ENCODE measurements at places on chromosomes 3 and 15.

DNA sequence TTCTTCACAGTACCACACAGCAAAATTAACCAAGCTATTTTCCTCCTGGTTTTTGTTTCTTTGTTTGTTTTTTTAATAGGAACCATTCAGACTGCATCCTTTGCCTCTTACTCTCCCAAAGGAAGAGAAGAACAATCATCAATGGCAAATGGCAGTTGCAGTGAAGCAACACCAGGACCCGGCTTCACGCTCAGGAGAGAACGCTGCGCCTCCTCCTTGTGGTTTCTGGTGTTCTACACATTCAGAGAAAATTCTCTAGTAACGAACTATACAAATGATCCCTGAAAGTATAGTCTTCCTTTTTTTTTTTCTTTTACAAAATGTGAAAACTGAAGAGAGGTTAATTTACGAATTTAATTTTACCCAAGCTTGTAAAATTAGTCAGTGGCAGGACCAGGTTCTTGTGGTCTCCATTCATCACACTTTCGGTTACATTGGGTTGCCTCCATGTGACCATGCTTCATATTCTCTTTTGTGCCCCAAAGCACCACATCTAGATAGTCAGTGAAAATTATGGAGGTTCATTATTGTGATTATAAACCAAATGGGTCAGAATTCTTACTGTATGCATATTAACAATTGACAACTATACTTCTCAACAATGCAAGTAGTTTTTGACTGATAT is 10.6 kb upstream of the MINDY2 start:
- no peak for DNase-seq

GRCh38 chr3:88809993-88810392 is 297.4 kb upstream of the EPHA3 start:
- no peak for DNase-seq

- DNase-seq, result no peak
Observed at GRCh38 chr3:16606398-16606797, 1.2 kb upstream of the DAZL start.

DNA sequence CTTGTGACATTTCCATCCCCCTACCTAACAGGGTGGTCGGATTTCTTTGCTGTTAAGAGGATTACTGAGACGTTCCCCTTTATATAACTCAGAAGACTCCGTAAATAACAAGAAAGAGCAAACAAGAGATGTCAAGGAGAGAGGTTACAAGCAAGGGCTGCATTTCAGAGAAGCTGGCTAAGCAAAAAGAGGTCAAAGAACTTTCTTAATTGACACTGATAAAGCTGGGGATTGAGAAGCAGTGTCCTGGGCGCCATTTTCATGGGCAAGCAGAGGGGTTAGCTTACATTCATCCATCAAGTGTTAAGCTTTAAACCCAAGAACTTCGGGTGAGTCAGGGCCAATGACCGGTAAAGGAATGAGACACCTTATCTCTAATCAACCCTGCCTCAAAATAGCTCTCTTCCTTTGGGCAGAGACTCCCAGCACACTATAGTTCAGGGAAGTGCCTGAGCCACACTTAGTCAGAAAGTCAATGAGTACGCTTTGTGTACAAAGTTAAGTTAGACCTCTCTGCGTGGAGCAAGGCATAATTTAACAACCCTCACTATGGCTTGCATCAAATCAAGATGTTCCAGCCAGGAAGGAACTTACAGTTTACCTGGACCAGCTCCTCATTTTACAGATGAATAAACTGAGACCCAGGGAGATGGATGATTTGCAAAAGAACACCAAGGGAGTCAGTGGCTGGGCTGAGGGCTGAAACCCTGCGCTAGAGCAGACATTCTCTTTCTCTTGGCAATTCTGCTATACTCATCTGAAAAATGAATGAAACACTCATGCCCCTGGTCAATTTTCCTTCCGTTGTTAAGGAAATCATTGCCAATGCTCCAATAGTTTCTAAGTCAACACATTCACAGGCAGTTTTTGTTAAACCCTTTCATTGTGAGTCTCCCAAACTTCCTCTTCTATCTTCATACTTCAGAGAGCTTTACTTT is 44.6 kb downstream of the CCNL1 start:
- no peak for DNase-seq

DNA sequence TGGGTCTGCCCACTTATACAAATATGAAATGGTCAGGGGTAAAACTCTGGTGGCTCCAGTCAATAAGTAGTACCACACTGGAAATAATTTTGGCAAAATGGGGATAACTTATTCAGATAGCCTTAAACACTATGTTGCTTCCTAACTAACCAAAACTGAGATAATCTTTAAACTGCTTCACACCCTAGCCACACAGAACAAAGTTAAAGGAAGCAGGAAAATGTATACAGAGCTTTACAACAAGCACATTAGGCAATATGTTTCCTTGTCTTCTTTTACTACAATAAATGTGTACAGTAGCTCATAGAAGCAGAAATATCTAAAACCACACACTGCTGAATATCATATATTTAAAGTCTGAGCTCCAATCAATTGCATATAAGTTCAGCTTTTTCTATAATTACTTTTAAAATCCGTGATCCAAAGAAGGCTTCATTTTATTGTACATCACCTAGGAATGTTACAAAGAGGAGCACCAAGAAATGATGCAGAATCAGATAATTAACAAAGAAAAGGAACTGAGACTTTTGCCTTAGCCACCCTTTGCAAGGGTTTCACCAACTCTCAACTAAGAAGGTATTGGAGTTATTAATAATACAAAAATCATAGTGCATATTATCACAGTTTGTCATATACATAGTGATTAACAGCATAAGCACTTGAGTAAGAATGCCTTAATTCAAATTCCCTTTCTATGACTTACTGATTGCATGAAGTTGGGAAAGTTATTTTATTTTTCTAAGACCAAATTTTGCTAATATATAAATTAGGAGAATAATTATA is 9.2 kb upstream of the SSR3 start:
- no peak for DNase-seq

GRCh38 chr3:63538919-63539318 is 113.6 kb upstream of the SNTN start:
- no peak for DNase-seq
